SK-N-MC (cell line): ENCODE measurements at places on chromosomes 5 and 9.

GRCh38 chr9:556675-557074 lies 284.8 kb upstream of the DMRT1 start:
- no peak for DNase-seq

DNA sequence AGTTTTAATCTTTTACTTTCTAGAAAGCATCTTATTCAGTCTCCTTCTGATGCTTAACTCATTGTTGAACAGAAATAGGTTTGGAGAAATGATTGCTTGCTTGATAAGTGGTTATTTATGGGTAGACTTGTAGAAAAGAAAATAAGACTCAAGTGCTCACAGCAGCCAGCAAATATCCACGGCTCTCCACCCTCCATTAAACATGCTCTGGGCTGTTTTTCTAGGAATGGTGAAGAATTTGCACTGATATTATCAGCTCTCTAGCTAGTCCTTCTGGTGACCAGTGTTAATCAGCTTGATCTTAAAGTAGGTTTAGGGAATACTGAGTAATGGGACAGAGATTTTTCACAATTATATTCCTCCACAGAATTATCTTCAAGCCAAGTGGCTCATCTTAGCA lies 60.6 kb downstream of the SLC1A3 start:
- no peak for DNase-seq

DNA sequence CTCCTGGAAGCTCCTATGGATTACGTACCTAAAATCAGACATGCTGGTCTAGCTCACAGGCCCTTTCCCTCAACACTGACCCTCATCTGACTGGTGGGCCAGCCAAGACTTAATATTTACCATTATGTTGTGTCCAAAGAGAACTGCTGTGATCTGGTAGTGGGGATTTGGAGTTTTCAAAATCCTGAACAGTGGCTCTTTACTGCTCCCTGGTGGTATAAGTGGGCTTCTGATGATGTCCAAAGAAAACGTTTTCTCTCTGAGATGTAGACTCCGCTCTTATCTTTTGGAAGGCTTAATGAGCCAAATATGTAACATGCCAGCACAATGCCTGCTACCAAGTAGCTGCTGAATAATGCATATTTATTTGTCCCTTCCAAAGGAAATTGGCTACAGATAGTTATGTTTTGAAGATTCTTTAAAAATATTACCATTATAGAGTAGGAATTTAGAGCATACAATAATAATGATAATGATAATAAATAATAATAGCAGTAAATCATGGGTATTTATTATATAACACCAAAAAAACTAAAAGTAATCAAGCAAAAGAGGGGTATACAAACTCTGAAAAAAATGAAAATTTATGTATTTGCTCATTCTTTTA lies 406.6 kb upstream of the TNC start:
- peak; percentile 96 for DNase-seq

DNA sequence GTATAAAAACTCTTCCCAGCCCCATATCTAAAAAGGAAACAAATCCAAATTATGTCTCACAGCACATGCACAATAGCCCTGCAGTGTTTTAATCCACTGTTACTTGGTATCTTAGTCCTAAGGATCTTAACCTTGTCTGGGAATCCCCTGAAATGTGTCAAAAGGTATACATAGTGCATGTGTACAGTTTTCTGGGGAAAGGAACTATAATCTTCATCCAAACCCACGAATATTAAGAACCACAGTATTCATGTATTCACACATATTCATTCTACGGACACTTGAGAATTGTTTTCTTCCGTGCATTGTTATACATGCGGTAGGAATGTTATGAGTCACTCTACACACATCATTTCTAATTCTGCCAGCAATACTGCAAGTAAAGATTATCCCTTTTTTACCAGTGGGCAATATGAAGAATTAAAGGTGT lies 47.8 kb upstream of the SNX2 start:
- DNase-seq, result no peak

DNA sequence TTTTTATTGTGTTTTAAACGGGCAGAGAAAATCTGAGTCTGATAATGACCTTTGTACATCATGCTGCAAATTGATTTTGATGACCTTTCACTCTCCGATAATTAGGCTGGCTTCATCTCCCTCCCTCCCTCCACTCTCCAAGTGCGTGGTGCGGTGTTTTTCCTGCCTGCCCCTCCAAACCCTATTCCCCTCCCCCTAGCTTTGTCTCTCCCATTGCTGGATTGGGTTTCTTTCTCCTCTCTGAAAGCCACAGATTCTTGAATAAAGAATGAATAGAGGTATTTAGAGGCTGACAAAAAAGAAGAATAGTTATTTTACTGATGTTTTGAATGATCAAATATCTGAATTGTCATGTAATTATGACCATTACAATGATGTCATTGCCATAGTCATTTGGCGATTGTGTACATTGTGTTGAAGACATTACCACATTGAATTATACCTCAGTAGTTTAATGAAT lies 571.1 kb upstream of the ZNF608 start:
- no peak for DNase-seq

- DNase-seq, result no peak
These were observed 334.6 kb upstream of the TUSC1 start for GRCh38 chr9:26012797-26013196.

DNA sequence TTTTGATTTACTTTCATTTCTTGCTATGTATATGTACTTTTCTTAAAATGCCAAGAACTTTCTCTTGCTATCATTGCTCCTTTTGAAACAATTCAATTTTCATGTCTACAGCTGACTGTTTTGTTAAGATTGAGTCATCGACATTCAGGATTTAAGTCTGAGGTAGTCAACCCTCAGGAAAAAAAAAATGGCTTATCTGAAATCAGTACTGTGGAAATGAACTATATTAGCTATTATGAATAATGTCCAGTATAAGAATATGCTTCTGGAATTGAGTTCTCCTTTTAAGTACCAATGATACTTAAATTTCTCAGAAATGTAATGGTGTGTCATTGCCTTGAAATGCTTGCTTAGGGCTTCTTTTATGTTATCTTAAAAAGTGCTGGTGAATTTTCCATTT lies 37.9 kb downstream of the TNFAIP8 start:
- no peak for DNase-seq

- no peak for DNase-seq
These were observed 25.0 kb upstream of the FREM1 start for GRCh38 chr9:14935106-14935751.

DNA sequence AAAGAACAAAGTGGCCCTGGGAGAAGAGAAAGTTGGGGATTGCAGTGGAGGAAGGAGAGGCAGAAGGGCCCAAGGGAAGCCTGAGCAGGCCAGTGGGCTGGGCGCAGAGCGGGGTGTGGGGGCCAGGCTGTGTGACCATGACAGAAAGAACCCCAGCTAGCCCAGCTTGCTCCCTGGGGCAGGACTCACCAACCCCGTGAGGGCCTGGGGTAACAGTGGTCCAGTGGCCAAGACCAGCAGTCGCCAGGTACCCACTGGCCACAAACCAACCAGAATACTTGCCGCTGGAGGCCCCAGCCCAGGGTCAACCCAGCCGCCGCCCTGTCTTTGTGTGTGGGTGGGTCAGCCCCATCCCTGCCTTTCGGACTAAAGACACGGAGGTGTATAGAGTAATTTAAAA lies 146.5 kb downstream of the CACNA1B start:
- no peak for DNase-seq

DNA sequence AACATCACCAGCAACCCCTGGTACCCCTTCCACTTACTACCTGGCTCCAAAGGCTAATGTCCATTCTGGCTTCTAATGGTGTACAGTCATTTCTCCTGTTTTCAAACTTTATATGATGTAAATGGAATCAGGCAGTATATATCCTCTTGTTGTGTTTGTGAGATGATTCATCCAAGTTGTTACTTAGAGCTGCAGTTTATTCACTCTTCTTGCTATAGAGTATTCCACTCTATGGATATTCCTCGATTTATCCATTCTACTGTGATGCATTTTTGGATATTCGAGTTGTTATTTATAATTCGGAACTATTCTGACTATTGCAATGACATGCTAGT lies 32.4 kb downstream of the IRF1 start:
- DNase-seq, result no peak

DNA sequence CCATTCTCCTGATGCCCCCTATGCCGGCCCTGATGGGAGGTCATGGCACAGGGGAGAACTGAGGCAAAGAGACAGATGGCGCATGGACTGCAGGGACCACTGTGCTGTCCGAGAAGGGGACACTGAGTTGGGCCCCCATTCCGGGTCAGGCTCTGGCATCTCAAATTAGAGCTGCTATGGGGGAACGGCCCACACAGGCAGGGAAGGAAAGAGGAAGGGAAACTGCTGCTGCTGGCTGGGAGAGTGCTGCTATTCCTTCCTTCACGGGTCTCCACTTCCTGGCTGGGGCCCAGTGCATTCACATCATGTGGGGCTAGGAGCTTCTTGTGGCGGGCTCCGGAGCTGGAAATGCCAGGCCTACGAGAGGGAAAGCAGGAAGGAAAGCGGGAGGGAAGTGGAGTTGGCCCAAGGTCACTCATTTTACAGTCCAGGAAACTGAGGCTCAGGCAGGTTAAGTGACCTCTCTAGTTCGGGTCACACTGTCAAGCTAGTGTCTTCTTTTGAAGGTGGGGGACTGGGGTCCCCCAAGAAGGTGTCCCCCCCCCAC lies 1.3 kb upstream of the CARD19 start:
- DNase-seq, result no peak

- DNase-seq, result no peak
These were observed 42.3 kb upstream of the MAP1B start for GRCh38 chr5:72064801-72065570.

GRCh38 chr9:35905912-35906679 lies at the start of gene HRCT1:
TSS of gene HRCT1 (plus strand) at chr9:35906202. CDS start at chr9:35906288, 86 bp downstream.
- no peak for DNase-seq

- no peak for DNase-seq
These were observed 13.0 kb downstream of the RGS3 start for GRCh38 chr9:113476511-113476916.

DNA sequence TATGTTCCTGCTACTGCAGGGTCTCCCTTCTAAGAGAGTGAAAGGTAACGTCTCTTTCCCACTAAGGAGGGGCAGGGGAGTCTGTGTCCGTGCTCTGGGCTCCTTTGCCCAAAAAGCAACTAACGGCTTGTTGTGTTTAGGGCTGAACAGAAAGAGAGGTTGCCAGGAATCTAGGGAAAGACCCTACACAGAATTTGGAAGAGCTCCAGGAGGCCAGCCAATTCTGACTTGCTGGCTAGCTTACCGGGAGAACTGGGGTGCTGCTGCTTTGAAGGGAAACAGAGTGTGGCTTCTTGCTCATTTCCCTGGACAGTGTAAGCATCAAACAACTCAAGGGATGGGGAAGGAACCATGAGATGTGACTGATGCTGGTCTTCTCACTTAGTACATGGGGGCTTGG lies 176.1 kb downstream of the GADD45G start:
- DNase-seq, result no peak

- no peak for DNase-seq
These were observed 1596.1 kb upstream of the WWC1 start for GRCh38 chr5:166695326-166695725.

GRCh38 chr9:81182431-81182830 lies 506.9 kb downstream of the TLE1 start:
- DNase-seq, result no peak

GRCh38 chr5:181059297-181060230 lies 19.5 kb downstream of the BTNL9 start:
- no peak for DNase-seq

- DNase-seq, result no peak
These were observed 12.0 kb upstream of the IFNA1 start for GRCh38 chr9:21428235-21428634.

DNA sequence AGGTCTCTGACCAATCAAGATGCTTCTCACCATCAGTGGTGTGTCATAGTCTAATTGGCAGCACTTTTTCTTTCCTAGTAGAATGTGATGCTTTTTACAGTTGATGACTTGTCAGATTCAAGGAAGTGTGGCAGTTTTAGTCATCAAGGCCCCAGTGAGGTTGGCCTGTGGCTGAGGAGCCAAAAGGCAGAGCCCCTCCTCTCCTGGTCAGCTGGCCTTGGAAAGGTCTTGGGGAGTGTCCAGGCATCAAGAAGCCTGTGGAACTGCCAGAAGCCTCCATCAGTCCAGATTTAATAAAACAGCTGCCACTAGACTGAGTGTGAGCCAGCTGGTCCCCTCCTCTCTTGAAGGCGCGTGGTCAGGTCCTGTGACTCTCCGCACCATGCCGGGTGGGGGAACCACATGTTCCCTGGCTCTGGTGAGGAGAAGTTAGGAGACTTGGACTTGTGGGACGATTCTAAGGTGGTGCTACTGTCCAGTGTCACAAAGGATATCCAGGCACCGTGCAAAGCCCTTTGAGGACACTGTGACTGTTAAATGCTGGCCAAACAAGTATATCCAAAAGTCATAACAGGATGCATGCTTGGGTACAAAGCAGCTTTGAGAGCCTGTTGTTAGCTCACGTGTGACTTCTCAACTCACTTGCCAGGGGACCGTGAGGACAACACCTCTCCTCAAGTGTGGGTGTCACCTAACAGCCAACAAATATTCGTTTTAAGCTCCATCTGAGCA lies 6.1 kb upstream of the ANGPTL2 start:
- no peak for DNase-seq
